ENCODE measurements at places on chromosomes 3 and 15.

- no peak for DNase-seq
Observed at GRCh38 chr3:46634856-46635255, 22.5 kb downstream of the FAM240A start.

DNA sequence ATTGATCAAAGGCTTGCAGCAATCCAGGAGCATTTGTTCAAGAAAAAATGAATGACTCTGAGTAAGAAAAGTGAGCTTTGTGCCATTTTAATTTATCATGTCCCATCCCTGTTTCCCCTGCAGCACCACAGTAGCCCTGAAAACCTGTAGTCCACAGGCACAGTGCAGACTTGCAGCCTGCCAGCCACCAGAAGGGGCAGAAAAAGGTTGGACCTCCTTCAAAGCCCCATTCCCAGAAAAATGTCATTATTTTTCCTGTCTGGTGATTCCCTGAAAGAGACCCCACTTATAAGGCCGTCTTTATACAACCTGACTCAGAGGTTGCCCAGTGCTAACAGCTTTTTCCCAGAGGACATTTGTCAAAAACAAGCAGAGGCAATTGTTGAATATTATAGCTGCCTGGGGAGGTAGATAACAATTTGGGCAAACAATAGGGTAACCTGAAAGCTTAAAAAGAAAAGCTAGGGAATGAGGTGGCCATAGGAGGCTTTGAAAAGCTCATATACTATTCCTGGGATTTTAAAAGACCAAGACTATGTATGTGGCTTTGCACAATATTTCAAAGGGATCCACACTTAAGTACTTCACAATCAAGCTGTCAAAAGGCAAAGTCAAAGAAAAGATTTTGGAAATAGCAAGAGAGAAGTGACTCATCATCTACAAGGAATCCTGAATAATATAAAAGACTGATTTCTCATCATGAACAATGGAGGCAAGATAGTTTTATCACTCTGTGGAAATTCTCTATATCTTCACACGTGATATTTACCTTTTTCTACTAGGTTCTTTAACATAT lies 136.8 kb upstream of the PLXNA1 start:
- DNase-seq = no peak

GRCh38 chr3:19229086-19229485 lies 80.8 kb downstream of the KCNH8 start:
- DNase-seq = no peak

DNA sequence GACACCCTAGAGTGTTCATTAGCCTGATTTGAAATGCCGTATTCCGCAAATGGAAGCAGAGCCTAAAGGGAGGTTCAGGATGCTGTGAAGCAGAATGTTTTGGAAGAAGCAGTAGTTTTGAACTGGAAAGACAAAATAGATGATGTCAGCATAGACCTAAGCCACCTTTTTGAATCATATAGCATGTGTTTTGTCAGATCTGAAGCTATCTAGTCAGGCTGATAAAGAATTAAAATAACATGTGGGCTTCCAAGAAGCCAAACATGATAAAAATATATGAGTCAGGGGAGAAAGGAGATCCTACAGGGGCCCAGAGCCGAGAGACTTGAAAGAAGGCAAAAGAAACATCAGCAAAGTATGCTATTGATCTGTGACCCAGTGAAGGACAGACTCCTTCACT lies 47.2 kb upstream of the RASA2 start:
- DNase-seq = no peak

DNA sequence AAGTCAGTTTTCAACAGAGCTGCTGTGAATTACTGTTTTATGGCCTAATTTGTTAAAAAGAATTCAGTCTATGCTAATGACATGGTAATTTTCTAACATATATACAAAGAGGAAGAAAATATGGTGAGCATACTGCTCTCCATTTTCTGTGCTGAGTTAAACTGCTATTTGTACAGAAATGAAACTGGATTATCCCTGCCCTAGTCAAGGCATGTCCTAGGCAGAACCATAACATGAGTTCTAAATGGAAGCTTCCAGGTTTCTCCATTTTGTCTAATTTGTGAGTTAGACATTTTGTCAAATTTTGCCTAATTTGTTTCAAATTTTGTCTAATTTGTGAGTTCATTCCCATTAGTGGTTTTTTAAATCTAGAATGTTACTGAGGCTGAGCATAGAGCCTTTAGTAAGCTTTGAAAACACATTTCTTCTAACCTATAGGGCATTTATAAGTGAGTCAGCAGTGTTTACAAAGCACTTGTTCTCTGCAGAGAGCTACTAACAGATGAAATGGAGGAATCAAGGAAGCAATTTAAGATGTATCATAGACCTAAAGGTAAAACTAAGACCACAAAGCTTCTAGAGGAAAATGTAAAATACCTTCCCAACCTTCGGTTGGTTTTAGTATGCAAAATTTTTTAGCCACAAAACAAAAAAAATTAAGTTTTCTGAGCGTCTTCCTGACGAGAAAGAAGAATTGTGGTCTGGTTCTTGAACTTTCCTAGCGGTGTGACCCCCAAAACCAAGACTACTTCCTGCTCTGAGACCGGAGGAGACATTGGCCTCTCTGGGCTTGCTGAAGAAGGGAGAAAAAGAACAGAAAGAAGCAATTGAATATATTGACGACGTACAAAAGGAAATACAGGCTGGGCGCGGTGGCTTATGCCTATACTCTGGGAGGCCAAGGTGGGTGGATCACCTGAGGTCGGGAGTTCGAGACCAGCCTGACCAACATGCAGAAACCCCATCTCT lies 9.8 kb downstream of the P2RY14 start:
- no peak for DNase-seq
